GM06990 (cell line): ENCODE measurements at places on chromosomes 1 and 21.

GRCh38 chr1:68361346-68361910 lies 88.3 kb downstream of the RPE65 start:
- no peak for DNase-seq

DNA sequence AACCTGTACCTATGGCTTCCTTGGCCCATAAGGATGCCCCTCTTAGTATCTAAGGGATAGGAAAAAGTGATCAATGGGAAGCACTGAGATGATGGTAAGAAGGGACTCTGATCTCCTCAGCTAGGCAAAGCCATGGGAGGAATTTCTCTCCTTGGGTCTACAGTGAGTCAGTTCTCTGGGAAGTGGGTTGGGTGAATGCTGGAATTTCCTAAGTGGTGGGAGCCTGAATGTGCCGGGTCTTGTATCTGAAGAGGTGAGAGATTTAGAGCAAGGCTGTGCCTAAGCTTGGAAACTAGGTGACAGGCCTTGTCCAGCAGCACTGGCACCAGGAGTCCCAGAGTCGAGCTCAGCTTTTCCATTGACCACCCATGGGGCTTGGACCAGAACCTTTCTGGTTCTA lies 96.3 kb upstream of the SLC2A1 start:
- no peak for DNase-seq

- no peak for DNase-seq
Measured at GRCh38 chr1:218347723-218348627, 2.8 kb downstream of the TGFB2 start.

GRCh38 chr1:244665771-244666217 lies 12.9 kb downstream of the DESI2 start:
- no peak for DNase-seq

GRCh38 chr1:158391099-158391498 lies 8.2 kb downstream of the OR10T2 start:
- DNase-seq = no peak

DNA sequence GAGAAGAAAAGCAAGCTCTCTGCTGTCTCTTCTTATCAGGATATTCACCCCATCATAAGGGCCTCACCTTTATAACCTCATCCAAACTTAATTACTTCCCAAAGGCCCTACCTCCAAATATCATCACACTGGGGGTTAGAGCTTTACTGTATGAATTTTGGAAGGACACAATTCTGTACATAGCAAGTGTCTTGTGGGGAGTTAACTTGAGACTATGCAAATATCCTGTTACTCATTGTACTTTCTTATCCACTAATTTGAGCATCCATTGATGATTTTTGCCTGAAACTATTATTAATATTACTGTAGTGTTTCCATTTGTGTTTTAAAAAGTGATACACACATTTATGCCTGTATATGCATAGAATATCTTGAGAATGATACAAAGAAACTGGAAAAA lies 129.1 kb upstream of the IVNS1ABP start:
- no peak for DNase-seq

- no peak for DNase-seq
Measured at GRCh38 chr1:231702331-231702730, 75.7 kb downstream of the DISC1 start.

GRCh38 chr1:45345014-45345413 lies 4.8 kb upstream of the MUTYH start:
- no peak for DNase-seq

DNA sequence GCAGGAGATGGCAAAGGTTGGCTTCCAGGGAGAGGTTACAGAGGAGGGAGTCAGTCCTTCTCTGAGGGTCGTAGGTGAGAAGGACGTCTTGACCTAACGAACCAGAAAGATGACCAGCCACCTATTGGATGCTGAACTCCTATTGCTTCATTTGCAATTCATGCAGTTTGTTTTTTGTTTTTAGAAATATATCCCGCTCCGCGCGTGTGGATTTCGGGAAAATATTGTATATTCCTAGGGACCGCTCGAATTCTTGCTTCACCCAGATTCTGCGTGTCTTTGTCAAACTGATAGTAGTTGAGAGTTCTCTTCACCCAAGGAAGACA lies 564 bp downstream of the DISP1 start:
- no peak for DNase-seq

DNA sequence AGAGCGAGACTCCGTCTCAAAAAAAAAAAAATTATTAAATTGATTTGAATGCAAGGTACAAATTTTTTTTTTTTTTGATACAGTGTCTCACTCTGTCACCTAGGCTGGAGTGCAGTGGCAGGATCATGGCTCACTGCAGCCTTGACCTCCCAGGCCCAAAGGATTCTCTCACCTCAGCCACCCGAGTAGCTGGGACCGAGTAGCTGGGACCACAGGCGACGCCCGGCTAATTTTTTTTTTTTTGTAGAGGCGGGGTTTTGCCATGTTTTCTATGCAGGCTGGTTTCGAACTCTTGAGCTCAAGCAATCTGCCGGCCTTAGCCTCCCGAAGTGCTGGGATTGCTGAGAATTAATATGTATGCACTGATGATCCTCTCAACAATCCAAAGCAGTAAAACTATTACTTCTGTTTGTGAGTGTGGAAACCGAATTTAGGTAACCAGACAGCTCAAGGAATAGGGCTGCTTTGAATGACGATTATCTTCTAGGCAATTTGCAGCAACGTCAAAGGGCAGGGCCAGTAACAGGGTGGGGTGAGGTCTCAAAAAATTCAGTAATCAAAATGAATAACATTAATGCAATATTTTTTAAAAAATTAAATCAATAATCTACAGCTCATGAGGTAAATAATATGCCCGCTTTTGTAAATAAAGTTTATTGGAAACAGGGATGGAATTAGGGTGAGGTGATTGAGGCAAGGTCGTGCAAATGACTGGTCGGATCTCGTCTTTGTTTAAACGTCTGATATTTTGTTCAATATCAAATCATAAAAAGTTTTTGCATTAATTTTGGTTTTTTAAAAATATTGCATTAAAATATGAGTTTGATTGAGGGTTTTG lies 1.2 kb downstream of the CLSPN start:
- no peak for DNase-seq

- peak; percentile 29 for DNase-seq
Measured at GRCh38 chr1:94334764-94335163, 83.4 kb upstream of the ABCD3 start.
